GM12891 (cell line): ENCODE measurements at places on chromosomes 6 and 20.

- no peak for DNase-seq
Measured at GRCh38 chr6:44171899-44172546, 13.4 kb downstream of the CAPN11 start.

DNA sequence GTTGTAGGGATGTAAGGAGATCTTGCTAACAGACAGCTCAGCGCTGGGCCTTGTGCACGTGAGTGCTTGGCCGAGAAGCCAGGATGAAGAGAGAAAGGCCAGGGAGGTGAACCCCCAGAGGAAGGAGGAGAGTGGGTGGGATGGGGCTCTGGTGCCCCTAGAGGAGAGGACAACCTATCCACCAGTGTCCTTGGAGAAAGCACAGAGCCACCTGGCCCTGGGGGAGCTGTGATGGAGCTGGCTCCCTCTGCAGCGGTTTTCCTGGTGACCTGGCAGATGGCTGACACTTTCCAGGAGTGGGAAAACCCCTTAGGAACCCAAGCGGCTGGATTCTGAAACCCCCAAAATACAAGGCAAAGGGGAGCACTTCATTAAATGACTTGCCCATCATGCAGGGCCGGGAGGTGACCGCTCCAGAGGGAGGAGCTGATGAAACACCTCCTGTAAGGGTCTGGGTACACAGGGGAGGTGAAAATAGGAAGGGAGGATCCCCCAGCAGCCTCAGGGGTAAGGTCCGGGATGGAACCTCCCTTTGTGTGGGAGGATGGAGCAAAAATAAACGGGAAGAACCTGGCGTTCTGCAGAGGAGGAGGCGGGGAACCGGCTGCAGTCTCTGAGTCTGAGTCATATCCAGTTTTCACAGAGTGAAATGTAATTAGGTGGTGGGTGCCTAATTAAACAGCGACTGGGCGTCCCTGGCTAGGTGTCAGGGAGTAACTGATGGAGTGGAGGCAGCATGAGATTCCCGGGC lies 80.4 kb downstream of the SULF2 start:
- no peak for DNase-seq

DNA sequence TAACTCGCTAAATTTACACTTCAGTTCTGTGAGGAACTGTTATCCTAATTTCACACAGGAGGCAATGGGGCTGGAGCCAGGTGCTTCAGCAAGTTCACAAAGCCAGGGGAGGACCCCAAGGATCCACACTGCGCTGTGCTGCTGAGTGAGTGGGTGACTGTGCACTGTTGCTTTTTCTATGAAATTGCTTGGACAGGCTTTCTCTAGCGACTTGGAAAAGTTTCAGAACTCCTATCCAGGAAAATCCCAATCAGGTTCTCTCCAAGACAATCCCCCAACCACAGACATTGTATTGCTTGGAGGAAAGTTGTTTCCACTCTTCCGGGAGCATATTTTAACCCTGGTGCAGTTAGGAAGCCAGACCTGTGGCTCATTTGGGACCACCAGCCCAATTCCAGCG lies 175.9 kb upstream of the CST7 start:
- DNase-seq = no peak

DNA sequence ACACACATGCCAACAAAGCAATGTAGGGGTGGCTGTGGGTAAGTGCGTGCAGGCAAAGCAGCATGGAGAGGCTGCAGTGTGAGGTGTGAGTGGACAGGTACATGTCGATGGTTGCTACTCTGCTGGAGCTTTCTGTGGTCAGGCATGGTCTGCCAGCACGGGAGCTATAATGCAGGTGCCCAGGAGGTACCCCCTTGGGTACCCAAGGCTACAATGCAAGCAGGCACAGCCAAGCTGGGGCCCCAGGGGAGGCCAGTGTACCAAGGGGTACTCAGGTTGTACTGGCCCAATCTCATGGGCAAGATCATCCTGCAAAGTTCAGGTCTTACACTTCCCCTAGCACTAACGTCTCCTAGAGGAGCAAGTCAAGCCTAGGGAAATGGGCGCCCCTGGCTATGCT lies 58.4 kb upstream of the IRAK1BP1 start:
- DNase-seq = no peak
